Right renal pelvis (tissue), 4 donors: ENCODE measurements at places on chromosomes 5 and 9.

DNA sequence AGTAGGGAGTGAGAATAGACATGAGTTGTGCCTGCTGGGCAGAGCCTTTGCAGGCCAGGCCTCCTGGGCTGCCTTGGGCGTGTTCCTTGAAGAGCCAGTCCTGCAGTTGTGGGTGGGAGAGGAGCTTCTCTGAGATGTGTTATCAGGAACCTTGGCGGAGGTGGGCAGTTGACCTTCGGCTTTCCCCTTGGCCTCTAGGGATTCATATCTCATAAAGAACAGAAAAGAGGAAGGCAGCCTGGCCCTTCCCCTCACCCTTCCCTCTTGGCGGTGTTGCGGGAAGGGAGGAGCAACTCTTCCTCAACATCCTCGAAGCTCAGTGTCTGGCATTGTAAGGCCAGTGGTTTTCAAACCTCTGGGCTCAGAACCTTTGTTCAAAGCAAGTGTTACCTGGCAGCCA is 59.2 kb downstream of the DAPK1 start:
- DNase-seq: no peak

DNA sequence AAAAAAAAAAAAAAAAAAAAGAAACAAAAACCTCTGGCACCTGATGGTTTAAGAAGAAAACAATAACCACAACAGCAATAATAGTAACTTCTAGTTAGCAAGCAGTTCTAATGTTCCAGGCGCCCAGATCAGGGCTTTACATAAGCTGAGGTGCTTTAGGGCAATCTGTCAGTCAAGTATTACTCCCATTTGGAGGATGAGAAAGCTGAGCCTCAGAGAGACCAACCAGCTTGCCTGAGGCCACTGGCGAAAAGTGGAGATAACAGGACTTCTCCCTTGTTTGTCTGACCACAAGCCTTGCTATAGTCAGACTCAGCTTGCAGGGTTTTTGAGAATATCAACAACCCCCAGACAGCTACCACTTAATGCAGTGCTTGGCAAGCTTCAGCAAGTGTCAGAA is 83.5 kb upstream of the BOD1 start:
- DNase-seq: no peak

DNA sequence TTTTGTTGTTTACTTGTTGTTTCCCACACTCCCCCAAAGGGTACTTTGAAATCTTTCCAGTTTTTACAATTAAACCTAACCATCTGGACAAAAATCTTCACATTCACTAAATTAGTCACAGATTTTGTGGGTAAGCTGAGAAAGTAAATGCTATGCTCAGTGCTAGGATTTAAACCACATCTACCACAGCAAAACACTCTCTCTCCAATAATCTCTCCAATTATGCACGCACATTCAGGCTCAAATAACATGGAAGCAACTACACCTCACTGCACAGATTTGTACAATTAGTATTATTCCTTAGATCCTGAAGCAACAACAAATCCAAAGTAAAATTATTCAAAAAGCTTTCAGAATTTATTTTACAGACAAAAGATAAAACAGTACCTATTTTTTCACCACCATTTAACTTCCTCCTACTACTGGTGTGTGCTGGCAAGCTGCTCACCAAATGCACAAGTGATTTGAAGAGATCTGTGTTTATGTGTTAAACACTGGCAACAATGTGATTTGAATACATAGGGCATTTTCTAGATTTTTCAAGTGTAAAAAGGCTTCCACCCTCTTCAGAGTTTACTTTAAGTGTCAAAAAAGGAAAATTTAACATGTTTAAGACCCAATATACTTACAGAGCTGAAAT is 16.6 kb downstream of the ZNF608 start:
- DNase-seq: no peak

DNA sequence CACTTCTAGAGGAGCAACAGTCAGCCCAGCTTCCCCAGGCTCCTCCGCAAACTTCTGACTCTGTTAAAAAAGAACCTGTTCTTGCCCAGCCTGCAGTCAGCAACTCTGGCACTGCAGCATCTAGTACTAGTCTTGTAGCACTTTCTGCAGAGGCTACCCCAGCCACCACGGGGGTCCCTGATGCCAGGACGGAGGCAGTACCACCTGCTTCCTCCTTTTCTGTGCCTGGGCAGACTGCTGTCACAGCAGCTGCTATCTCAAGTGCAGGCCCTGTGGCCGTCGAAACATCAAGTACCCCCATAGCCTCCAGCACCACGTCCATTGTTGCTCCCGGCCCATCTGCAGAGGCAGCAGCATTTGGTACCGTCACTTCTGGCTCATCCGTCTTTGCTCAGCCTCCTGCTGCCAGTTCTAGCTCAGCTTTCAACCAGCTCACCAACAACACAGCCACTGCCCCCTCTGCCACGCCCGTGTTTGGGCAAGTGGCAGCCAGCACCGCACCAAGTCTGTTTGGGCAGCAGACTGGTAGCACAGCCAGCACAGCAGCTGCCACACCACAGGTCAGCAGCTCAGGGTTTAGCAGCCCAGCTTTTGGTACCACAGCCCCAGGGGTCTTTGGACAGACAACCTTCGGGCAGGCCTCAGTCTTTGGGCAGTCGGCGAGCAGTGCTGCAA is 72.8 kb downstream of the NUP214 start:
- DNase-seq: no peak

DNA sequence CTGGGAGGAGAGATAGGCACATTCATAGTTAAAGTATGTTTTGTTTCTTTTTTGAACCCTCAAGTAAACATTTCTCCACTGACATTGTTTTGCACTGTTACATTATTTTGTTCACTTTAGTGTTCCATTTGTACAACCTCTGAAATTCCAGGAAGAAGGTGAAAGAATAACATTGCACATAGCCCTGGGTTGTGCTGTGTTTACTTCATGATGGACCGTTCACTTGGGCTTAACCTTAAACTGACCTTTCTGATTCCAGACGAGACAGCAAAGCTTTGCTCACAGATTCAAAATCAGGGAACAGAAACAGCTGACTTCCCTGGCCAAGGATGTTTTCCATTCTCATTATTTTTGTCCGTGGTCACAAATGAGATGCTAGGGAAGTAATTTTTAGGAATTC is 42.8 kb upstream of the GDNF start:
- no peak for DNase-seq

DNA sequence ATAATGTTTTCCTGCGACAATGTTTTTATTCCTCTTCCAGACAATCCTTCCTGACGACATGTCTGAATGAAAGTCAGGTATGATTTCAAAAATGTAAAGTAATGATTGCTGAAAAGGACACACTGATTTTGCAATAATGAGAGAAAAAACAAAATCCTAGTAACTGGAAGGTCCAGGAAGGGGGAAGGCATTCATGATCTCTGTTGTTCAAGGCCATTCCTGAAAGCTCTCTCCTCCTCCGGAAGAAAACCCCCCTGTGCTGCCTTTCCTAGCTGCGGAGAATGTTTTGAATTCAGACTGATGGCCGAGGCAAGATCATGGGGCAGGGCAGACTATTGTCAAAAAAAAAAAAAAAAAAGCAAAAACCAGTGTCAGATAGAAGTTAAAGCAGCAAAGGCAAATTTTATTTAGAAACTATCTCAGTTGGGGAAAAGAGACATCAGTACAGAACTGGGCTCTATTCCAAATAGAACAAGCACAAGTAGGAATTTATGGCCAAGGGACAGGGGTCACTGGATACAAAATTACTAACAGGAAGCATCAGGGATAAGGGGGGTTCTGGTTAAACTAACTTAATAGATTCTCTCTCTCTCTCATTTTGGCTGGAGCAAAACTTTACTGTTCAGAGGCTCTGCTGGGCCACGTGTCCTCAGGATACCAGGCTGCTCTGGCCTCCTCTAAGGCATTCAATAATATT is 36.5 kb upstream of the CTSV start:
- no peak for DNase-seq

GRCh38 chr5:171667341-171668096 is 118.1 kb upstream of the SMIM23 start:
- peak; percentile 42 for DNase-seq

DNA sequence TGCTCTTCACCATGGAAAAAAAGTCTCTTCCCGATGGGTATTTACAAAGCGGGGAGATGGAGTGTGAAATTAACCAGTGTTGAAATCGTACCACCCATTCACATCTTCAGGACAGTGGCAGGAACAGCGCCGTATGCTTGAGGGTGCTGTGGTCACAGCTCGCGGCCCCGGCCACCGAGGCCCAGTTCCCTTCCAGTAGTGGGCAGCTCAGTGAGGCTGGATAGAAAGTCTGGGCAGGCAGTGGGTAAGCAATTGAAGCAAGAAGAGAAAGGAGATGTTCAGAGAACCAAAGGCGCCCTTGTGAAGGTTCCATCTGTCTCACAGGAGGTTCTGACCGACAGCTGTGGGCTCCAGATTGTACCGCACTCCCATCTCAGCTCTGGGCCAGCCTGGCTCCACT is 59.1 kb downstream of the SECISBP2 start:
- DNase-seq: no peak

GRCh38 chr9:8070779-8071444 is 271.3 kb upstream of the DMAC1 start:
- DNase-seq: no peak

- DNase-seq: no peak
These were observed 234.2 kb upstream of the DMAC1 start for GRCh38 chr9:8033794-8034193.

DNA sequence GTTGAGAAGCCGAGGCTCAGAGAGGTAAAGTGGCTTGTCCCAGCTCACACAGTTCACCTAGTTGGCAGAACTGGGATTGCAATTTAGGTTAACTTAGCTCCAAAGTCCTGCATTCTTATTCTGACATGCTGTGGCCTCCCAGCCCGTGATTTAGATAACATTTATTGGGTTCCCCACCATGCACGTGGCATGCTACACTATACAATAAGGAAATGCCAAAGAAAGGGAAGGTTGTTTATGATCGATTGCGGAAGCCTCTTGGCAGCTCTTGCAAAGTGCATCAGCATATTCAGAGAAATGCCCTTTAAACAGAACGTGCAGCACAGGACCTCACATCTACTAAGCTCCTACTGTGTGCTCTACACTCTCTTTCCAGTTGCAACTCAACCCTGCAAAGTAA is 3.2 kb downstream of the NEURL1B start:
- DNase-seq: no peak

- DNase-seq: no peak
These were observed 494 bp upstream of the STK32A start for GRCh38 chr5:147234239-147234824.
